ENCODE measurements at places on chromosomes 2 and 18.

- DNase-seq, result no peak
These were observed 115.3 kb downstream of the DOCK10 start for GRCh38 chr2:224927011-224927410.

- no peak for DNase-seq
These were observed 94.9 kb downstream of the NFATC1 start for GRCh38 chr18:79490626-79491041.

GRCh38 chr2:142951190-142952007 is 73.9 kb downstream of the KYNU start:
- DNase-seq, result no peak

GRCh38 chr2:190853531-190854383 is 26.9 kb upstream of the GLS start:
- no peak for DNase-seq

DNA sequence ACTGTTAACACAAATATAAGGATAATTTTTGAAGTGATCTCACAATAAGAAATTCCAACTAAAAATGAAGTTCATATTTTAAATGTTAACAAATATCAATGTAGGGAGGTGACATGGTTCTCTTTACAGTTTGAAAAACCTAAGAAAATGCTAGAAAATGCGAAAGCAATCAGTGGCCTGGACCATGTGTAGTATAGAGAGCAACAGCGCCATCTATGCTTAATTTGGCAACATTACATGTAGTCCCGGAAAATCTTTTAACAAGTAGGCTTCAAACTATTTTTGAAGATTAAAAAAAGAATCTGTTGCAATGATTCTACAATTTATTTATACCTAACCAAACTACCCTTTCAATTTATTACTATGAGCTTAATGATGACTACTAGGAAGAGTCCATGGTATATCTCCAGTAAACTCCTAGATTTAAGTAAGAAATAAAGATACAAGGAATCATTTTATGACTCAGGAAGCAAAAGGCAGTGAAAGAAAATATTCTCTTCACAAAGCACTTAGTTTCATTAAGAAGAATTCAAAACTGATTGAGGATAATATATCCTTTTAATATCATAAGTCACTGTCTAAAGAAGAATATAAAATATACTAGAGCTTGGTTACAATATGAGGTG is 33.3 kb downstream of the NDUFA10 start:
- peak; percentile 45 for DNase-seq

GRCh38 chr2:59770651-59771050 is 782.8 kb downstream of the BCL11A start:
- DNase-seq, result no peak

- DNase-seq, result peak; percentile 15
These were observed 1.2 kb upstream of the BIN1 start for GRCh38 chr2:127108090-127108523.

DNA sequence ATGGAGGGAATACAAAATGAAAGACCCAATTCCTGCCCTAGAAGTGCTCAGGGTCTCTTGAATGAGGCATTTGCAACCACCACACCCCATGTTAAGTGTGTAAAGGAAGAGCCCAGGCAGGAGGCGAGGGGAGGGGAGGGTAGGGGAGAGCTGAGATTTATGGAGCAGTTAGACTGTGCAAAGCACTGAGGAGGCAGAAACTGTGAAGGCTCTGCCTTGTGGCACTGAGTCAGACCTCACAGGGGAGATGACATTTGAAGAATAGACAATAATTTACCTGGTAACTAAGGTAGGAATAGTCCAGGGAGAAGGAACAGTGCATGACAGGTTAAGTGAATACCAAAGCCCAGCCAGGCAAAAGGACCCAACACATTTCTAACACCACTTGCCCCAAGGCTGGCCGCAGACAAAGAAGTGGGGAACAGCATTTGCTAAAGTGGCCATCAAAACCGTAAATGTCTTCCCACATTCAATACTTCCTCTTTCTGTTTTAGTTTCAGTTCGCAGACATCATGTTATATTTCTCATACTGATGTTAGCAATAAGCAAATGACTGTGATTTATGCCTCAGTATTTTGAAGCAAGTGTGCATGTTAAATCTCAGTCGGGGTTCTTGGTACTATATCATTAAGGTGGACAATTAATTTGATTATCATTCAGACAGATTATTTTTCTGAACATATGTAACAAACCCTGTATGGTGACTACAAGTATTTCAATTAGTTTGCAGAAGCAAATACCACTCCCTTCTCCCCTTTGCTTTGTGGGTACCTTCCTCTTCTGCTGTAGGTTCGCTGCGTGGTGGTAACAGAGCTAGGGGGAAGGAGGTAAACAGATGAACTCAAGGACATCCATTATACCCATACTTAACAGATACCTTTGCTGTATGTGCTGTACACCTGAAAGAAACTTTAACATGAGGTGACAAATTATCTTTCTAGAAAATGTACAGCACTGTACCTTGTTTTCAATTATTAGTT is 27.5 kb downstream of the CDH20 start:
- no peak for DNase-seq

- DNase-seq, result no peak
These were observed 726 bp upstream of the CCDC88A start for GRCh38 chr2:55420439-55420725.

- DNase-seq, result no peak
These were observed 700.0 kb upstream of the NXPH2 start for GRCh38 chr2:139480161-139480650.

DNA sequence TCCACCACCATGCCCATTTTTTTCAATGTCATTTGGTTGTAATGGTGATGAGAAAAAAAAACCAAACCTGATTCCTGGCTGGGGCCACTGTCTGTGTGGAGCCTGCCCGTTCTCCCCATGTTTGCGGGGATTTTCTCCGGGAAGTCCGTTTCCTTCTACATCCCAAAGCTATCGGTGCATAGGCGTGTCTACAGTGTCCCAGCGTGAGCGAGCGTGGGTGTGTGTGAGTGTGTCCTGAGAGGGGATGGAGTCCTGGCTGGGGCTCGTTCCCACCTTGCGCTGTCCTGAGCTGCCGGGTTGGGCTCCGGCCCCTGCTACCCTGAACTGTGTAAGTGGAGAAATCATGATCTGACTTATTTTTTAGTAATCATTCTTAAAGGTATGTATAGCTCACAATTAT is 7.3 kb upstream of the ZAP70 start:
- no peak for DNase-seq

GRCh38 chr2:67755156-67755882 is 307.5 kb downstream of the C1D start:
- DNase-seq, result no peak

GRCh38 chr2:226671141-226671676 is 128.4 kb downstream of the IRS1 start:
- DNase-seq, result no peak

- DNase-seq, result no peak
These were observed 58.3 kb upstream of the NFE2L2 start for GRCh38 chr2:177322801-177323261.

GRCh38 chr2:101123795-101124471 is 27.2 kb downstream of the TBC1D8 start:
- no peak for DNase-seq

- no peak for DNase-seq
These were observed 51.4 kb upstream of the MRPL33 start for GRCh38 chr2:27720004-27720551.

DNA sequence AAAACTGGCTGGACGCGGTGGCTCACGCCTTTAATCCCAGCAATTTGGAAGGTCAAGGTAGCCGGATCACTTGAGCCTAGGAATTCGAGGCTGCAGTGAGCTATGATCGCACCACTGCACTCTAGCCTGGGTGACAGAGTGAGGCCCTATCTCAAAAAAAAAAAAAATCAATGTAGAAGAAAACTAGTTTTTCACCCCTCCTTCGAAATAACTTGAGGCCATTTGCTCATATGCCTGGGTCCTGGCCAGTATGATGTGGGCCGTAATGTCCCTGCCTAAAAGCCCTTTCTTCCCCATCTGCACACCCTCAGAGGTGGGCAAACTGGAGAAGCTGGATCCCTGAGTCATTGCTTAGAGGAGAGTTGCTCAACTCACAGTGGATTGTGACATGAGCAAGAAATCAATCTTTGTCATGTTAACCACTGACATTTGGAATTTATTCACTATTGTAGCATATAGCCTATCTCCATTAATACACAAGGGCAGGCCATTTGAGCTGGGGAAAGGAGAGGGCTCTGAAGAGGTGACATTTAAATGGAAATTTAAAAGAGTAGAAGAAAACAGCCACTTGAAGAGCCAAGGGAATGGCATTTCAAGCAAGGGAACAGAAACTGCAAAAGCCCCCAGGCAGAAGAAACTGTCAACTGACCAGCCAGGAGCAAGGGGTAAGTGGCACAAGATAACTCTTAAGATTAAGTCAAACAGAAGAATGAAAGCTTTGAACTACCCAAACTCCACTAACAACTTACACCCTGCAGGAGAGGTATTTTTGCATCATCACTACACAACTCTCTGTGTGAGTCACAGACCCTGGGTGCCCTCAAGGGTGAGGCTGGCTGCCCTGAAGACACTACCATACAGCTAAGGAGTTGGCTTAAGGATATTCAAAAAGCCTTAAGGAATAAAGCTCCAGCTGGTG is 7.6 kb upstream of the METTL21A start:
- DNase-seq, result no peak

DNA sequence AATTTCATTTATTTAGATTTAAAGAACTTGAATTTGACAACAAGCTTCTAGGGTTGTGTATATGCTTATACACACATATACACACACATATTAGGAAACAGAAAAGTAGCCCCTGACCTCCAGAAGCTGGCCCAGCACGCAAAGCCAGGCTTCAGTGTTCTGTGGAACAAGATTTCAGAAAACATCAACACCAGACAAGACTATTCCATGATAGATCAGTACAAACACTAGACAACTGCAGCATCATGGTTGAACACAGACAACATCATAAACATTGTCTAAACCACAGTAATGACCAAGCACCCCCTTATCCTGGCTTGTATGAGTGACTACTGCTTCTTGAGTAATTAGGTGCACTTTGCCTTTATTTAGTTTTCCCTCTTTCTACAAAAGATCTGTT is 457.6 kb downstream of the TMEM182 start:
- no peak for DNase-seq

DNA sequence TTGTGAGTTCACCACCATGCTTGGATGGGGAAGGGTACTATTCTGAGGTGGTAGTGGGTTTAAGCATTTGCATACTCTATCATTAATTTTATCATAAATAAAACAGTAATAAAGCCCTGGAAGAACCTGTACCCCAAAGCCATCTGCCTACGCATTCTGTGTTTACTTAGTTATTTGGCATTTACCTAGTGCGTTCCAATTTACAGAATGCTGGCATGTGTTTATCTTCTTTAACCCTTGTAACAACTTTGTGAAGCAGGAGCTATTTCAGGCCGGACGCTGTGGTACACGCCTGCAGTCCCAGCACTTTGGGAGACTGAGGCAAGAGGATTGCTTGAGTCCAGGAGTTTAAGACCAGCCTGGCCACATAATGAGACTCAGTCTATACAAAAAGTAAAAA is 17.8 kb upstream of the ODC1 start:
- no peak for DNase-seq

DNA sequence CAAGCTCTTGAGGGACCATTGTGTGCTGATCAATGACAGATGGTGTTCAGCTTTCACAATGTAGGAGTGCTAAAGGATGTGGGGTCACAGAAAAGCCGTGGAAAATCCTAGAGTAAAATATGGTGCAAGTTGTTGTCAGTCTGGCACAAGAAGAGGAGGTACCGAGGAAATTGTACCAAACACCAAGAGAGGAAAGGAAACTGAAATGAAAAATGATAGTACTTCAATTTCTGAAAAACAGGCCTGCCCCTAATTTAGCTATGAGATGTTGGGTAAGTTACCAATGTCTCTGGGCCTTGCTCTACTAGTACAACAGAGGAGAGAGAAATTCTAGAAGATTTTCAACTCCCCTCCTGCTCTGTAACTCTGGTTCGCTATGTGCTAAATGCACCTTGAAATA is 78.8 kb upstream of the PELI1 start:
- DNase-seq, result no peak
